Kidney epithelial cell (primary cell): ENCODE measurements at places on chromosomes 5 and 9.

- DNase-seq, result no peak
These were observed 146.9 kb downstream of the GOLPH3 start for GRCh38 chr5:32027093-32027716.

- DNase-seq, result no peak
These were observed 8.1 kb upstream of the ZBTB43 start for GRCh38 chr9:126796758-126797157.

DNA sequence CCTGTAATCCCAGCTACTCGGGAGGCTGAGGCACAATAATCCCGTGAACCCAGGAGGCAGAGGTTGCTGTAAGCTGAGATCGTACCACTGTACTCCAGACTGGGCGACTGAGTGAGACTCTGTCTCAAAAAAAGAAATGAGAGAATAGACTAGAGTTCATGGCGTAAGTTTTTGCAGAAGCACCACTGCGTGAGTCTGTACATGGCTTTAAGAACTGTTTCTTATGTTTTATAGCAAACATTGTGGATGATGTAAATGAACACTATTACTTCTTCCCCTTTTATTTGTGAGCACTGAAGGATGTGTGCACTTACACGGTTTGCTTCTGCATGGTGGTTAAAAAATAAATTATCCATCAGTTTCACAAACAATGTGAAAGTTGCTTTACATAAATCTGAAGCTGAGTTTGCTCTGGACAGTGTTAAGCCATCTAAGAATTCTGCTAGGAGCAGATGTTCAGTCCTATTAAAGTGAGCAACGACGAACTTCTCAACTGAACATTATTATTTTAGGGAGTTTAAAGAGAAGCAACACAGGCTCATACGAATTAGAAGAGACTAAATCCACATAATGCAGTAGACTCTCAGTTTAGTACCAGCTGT lies 52.5 kb downstream of the ZFAND5 start:
- DNase-seq, result no peak

- no peak for DNase-seq
These were observed 172.6 kb downstream of the FGF18 start for GRCh38 chr5:171592076-171592475.

DNA sequence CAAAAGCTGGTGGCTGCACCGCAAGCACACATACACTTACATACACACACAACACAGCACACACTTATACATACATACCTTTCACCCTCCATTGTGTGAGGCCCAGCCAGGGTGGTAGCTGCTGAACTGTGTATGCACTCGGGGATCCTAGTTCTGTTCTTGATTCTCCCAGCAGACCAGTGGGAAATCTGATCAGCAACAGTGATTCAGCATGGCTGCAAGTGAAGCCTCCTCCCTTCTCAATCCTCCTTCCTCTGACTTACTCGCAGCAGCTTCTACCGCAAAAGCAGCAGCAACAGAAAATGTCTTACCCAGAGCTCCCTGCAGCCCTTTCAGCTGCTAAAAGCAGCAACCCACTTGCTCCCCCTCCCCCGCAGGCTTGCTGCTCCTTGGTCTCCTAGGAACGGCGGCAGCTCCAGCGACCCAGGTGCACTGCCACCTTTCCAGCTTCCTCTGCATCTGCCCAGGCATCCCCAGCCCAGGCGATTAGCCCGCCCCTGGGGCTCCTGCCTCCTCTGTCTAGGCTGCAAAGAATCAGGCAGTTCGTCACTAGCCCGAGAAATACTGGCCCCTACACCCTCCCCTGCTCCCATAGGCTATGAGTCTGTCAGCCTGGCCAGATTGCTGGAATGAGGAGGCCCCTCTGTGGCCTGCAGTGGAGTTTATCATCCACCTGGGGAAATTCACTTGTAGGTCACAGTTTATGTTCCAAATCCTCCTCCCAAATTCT lies at the start of gene KLHL3:
TSS of gene KLHL3 (minus strand) at position 535 of the 730 bp plus-strand sequence. CDS start at position 92, 443 bp downstream.
- peak; percentile 38 for DNase-seq

DNA sequence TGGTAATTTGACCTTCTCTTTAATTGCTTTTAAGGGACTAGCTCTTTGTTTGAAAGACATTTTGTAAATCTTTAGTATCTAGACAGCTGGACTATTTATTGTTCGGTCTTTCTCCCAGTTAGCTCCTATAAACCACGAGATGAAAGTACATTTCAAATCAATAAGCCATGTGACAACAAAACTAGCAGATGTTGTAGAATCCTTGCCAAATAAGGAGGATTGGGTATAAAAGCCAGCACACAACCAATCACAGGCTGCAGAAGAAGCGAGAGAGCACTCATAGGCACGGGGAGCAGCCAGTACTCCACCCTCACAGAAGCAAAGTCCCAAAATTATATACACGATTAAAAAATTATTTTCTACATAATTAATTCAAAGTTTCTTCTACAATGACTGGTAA lies 8.1 kb upstream of the OMD start:
- no peak for DNase-seq

GRCh38 chr5:178248750-178249149 lies 16.1 kb upstream of the PHYKPL start:
- no peak for DNase-seq

- DNase-seq, result no peak
These were observed 38.7 kb upstream of the RAB3C start for GRCh38 chr5:58544195-58544594.

GRCh38 chr9:88990041-88990728 lies 1.1 kb upstream of the S1PR3 start:
- no peak for DNase-seq

- DNase-seq, result no peak
These were observed 271.1 kb downstream of the TRIM36 start for GRCh38 chr5:114898602-114899001.

DNA sequence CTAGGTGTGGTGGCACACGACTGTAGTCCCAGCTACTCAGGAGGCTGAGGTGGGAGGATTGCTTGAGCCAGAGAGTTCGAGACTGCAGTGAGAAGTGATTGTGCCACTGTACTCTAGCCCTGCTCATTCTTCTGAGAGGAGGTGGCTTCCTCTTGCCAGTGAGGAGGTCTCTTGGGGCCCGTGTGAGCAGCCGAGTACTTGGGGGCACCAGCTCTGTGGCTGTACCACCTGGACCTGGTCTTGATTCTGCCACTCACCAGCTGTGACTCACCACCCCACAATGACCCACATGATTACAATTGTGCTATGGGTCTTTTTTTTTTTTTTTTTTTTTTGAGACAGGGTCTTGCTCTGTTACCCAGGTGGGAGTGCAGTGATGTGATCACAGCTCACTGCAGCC lies 18.0 kb upstream of the CRB2 start:
- DNase-seq, result no peak

- no peak for DNase-seq
These were observed 61.0 kb downstream of the ARL15 start for GRCh38 chr5:54249210-54250028.

GRCh38 chr5:143913008-143913752 lies 101.2 kb downstream of the HMHB1 start:
- peak; percentile 56 for DNase-seq

GRCh38 chr9:37034305-37034937 lies 353 bp upstream of the PAX5 start:
- no peak for DNase-seq
